ENCODE measurements at places on chromosomes 16 and 17.

DNA sequence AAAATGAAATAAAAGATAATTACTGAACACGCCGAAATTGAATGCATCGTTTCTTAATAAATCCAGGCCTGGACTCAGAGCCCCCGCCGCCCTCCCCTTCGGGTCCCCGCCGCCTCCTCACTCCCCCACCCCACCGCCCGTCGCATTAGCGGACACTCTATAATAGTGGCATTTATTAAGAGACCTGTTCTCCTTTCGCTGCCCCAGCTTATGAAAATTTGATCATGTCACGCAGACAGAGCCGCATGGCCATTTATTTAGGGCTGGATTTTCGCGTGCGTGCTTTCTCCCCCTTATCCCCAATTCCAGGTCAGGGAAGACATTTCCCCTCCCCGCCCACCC lies 6.3 kb upstream of the HOXB2 start:
- DNase-seq, result no peak

DNA sequence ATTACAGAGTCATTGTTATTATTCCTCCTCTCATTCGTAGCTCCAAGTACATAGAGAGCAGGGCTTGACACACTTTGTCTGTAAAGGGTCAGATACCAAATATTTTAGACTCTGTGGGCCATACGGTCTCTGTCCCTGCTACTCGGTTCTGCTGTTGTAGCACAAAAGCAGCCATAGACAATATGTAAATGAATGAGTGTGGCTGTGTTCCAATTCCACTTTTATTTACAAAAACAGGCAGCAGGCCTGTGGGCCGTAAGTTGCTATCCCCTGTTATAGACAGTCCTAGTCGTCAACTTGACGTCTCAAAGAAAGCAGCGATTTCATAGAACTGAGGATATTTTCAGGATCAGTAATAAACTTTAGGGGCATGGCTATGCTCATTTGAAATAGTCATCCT lies 161.6 kb downstream of the MSI2 start:
- DNase-seq, result no peak

DNA sequence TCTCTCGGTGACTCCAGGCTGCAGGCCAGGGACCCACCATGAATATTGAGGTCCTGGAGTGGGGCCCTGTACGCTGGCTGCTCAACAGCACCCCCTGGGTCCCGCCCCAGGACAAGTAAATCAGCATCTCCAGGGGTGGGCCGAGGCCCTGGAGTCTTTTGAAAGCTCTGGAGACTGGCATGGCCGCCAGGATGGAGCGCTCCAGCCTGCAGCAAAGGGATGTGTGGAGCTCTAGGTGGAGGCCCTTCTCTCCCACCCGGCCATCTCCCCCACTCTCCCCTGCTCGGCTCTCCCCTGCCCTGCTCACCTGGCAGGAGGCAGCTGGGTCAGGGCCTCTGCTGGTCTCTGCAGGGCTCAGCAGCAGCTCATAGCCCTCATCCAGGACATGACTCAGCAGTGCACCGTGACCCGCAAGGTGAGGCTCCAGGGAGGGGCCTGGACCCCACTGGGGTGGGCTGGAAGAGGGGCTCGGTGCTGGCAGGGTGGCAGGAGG lies 16.6 kb downstream of the SGSH start:
- DNase-seq, result no peak

GRCh38 chr16:54928411-54929089 lies 2.1 kb upstream of the IRX5 start:
- no peak for DNase-seq

DNA sequence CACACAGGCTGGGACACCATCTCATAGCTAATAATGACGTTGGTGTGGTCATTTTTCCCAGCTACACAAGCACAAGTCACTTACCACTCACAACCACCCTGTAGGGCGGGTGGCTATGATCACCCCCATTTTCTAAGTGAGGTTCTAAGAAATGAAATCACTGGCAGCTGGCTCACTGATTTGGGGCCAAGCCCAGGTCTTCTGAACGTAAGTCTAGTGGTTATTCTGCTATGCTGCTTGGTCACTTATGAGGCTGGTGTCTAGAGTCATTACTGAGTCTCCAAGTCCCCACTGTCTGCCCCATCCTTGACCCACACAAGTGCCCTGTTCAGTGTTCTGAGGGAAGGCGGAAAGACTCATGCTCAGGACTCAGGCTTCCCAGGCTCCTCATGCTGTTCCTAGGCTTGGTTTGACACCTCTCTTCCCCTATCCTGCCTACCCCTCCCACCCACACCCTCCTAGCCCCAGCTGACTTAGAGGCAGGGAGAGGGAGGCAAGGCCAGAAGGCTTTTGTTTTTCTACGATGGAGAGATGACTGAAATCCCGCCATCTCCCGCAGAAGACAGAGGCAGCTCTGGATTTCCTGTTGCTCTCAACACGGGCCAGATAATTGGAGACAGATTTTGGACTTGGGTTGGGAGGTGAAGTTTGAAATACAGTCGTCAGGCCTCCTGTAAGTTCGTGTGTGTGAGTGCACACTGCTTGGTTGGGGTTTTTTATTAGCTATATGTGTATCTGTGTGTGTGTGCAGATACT lies 32.2 kb downstream of the FZD2 start:
- DNase-seq, result no peak

DNA sequence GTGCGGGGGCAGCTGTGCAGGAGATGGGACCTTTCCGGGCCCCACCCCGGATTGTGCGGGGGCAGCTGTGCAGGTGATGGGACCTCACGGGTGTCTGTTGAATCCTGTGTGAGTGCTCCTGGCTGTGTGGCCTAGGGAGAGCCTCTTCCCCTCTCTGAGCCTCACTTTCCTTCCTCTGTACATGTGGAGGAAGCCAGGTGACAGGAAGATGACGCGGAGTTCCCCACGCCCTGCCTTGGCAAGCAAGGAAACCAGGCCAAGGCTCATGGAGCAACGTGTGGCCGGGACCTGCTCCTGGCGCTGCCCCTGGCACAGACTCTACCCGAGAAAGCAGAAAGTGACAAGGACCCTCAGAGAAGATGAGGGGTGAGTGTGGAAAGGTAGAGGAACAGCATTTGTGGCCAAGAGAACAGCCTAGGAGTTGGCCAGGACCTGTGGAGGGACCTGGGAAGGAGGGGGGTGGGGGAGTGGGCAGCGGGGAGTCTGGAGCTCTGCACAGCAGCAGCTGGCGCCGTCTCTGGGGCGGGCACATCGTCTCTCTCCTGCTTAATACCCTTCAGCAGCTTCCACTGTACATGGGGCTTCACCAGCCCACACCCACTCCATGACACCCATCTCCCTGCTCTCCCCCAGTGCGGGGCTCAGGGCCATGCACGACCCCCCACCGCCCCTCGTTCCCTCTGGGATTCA lies 38.4 kb upstream of the PABPN1L start:
- DNase-seq, result no peak

- DNase-seq, result no peak
Observed at GRCh38 chr17:16537130-16537458, 31.9 kb downstream of the ZNF287 start.

- DNase-seq, result no peak
Observed at GRCh38 chr17:62008294-62008693, 56.8 kb downstream of the MED13 start.

- no peak for DNase-seq
Observed at GRCh38 chr16:84279881-84280280, 14.8 kb upstream of the WFDC1 start.

DNA sequence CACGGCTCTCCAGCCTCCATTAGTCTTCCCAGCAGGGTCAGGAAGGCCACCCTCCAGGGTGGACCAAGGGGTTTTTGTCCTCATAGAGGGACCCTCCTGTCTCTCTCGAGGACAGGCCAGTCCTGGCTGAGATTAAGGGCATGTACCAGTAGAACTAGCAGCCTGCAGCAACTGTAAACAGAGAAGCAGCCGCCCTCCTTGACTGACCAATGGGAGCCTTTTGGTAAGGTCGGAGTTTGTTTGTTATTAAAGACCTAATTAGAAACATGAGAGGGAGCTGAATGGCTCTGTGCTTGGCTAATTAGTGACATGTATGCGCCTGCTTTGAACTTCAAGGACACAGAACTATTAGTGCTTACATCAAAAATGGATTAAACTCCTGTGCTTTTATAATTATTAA lies 80.0 kb downstream of the CCDC182 start:
- DNase-seq, result no peak

- DNase-seq, result no peak
Observed at GRCh38 chr17:55456307-55457240, 34.9 kb upstream of the MMD start.

GRCh38 chr16:70804153-70804733 lies 3.3 kb upstream of the VAC14 start:
- DNase-seq, result no peak

DNA sequence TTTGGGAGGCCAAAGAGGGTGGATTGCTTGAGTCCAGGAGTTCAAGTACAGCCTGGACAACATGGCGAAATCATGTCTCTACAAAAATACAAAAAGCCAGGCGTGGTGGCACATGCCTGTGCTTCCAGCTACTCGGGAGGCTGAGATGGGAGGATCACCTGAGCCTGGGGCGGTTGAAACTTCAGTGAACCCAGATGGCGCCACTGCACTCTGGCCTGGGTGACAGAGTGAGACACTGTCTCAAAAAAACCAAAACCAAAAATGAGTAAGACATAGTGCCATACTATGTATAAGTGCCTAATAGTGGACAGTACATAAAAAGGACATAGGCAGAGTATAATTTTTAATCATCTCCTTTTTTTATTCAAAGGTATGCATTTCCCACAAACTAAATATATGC lies 4.0 kb downstream of the CTC1 start:
- peak; percentile 16 for DNase-seq

DNA sequence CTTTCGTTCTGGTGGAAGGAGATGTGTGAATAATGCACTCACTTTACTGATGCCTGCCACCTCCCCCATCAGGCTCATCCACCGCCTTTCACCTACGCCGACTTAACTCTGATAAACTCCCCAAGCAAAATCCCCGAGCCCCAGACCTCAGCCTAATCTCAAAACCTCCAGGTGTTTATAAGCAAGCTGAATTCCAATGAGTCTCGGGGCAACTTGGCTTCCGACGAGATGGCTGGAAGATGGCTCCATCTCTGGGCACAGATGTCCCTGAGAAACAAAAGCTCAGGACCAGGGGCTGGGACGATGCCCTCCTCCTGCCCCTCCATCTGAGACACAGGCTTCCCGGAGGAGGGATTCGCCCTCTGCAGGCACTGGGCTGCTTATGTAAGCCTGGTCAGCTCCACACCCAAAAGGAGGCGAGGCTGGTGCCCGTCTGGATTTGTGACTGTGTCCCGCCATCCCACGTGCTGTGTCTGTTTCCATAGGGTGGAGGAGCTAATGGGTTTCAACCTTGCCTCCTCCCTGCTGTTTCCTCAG lies 386.4 kb upstream of the TNRC6C start:
- DNase-seq, result no peak

DNA sequence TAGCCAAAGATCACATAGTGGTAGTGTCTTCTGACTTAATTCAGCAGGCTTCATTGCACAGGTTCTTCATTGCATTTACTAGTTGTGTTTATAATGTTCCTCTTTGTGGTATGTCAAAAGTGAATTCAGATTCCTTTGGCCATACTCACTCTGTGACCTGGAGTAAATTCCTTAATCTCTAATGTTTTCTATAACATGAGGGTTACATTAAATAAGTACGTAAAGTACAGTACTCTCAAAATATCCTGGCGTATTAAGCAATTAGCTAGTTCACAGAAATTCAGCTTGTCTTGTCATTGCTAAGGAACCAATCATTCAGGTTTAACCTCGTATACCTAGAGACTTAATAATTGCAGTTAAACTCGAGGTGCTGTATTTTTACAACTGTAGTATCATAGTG lies 4.2 kb downstream of the RPS6KB1 start:
- DNase-seq, result no peak

DNA sequence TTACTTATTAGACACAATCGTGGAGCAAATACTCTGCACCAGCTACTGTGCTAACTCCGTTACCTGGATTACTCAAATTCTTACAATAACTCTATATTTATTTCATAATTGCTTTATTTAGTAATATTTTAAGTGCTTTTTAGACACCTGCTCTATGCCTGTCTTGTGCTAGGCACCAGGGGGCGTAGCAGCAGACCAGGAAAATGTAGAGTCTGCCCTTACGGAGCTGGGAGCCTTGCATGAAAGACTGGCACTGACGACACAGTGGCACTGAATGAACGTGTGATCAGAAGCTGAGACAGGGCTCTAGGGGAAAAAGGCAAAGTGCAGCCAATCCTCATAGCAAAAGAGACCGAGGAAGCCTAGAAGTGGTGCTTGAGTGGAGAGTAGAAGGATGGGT lies 486.5 kb downstream of the CDH13 start:
- no peak for DNase-seq

DNA sequence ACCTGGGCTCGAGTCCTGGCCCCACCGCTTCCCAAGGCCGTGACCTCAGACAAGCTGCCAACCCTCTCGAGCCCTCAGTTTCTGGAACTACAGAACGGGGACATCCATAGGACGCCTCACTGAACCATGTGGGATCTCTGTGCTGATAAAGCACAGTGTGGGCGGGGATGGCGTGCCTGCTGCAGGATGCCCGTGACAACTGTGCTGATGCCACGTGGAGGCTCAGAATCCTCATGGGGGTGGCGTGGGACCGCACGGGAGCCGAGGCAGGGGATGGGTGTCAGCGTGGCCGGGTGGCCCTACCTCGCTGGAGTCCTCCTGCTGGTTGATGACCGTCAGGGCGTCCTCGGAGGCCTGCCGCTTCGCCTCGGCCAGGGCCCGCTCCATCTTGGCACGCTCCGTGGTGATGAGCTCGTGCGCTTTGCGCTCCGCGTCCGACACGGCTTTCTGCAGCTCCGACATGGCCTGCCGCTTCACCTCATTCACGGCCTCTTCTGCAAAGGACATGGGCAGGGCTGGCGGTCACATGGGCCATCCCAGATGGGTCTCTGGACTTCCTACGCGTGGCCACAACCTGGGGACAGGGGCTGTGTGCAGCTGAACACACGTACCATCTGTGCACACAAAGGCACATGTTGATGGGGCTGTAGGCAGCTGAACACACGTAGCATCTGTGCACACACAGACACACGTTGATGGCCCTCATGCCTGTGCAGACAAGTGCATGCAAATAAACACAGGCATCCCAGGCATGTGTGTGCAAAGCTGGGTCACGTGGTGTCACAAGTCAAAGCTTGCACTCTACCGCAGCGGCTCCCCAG lies 12.7 kb upstream of the PABPN1L start:
- no peak for DNase-seq

DNA sequence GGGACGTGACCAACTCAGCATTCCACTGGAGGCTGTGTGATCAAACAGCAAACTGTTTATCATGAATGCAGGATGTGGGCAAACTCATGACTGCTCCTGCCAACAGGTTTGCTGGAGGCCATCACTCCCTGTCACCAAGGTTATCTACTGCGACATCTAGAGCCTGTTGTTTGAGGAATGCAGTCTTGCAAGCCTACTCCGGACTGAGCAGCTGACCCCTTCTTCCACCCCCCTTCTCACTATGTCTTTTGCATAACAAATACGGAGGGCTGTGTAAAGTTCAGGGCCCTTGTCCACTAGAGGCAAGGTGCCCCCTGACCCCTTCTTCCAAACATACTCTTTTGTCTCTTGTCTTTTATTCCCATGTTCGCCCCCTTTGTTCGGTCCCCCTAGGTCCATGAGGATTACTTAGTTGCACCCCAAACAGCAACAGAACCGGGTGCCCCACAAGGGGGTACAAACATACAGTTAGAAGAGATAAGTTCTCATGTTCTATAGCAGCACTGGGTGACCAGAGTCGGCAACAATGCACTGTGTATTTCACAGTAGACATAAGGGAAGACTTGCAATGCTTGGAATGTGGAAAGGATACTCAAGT lies 28.7 kb downstream of the MEAK7 start:
- DNase-seq, result no peak

All from T-helper 2 cell (primary cell).